ENCODE measurements at places on chromosomes 7 and 10.

DNA sequence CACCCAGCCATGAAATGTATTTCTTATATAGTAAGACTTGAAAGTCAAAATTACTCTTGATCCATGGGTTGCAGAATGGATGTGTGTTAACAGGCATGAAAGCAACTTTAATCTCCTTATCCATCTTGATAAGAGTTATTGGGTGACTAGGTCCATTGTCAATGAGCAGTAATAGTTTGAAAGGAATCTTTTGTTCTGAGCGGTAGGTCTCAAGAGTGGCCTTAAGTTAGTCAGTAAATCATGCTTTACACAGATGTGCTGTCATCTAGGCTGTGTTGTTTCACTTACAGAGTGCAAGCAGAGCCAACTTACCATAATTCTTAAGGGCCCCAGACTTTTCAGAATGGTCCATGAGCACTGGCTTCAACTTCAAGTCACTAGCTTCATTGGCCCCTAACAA lies 51.2 kb downstream of the KIAA1549 start:
- DNase-seq = no peak

- no peak for DNase-seq
Measured at GRCh38 chr10:123013456-123014419, 4.9 kb downstream of the ACADSB start.

- no peak for DNase-seq
Measured at GRCh38 chr7:39069031-39069430, 91.3 kb downstream of the POU6F2 start.

DNA sequence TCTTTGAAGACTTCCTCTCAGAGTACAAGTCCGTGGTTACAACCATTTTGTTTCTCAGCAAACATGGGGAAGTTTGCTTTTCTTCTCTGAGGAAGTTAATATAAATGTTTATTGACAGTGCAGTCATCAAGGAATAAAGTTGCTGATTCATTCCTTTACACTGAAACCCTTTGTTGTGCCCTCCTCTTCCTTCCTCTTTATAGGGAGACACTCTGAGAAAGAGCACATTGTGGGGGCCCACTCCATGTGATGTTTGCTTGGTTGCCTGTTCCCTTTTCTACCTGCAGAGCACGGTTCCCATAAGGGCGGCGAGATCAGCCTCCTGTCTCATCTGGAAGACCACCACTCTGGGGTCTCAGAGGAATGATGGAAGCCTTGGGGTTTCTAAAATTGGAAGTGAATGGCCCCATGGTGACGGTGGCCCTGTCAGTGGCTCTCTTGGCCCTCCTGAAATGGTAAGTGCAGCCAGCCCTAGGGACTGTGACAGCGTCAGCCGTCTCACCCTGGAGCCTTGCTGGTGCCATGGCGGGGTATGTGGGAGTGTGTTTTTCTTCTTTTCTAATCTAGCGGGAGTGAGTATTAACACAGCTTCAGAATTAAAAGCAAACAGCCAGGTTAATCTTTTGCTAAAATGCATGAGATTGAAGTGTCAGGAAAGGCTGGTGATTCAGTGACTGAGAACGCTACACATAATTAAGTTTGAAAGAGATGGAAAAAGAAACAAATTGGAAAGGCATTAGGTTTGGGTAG lies at the start of gene TBXAS1:
TBXAS1 (plus strand) TSS at position 240 of the 750 bp plus-strand sequence; CDS start at position 367, 127 bp downstream.
- DNase-seq = no peak

DNA sequence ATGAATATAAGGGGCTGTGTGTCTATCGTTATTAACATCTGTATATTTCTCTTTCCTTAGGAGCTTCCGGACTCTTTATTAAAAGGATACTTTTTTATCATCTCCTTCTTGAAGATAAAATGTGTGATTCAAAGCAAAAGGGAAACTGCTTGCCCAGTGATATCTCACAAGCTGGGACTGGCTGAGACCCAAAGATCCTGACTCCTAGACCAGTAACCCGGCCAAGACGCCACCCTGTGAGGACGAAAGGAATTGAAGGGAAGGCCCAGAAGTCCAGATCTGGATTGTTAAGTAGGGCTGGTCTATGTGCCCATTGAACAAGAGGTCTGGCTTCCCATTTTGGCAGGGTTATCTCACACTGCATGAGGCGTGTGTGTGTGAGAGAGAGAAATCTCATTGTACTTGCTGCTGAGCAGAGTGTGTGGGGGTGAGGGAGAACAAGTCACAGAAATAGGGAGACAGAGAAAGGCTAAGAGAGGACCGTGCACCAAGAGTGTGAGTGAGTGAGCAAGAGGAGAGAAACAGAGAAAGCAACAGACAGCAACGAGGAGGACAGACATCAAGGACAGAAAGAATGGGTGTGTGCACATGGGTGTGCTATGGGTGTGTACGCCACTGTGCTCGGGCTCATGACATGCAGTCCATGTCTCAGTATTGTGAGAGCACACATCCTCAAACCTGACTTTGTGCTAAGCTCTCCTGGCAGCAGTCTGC lies 75.4 kb downstream of the PLXNA4 start:
- no peak for DNase-seq

DNA sequence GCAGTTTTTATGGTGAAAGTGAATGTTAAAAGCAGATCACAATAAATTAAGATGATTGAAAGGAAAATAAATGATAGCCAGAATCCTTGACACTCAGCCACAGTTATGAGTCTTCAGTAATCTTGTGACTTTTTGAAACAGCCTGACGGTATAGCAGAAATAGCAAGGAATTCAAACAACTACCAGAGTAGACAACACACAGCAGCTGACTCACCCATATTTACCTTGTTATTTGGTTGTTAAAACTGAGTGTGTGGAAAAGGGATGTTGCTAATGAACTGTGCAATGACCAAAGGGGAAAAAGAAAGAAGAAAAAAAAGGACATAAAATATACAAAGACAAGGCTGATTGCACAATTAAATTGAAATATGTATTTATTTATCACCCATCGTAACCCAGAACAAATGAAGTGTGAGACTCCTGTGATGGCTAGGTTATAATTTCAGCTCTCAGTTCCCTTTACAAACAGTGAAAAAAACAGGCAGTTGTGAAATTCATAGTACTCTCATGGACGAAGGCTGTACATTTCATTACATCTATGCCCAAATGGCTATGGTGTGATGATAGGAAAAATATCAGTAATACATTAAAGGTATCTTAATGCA lies 1023.0 kb upstream of the SORCS1 start:
- DNase-seq = no peak

GRCh38 chr10:52779541-52780390 lies 7.2 kb upstream of the MBL2 start:
- no peak for DNase-seq

GRCh38 chr7:117683430-117684175 lies 189.6 kb downstream of the CTTNBP2 start:
- DNase-seq = no peak

GRCh38 chr7:157643525-157643970 lies 306.7 kb downstream of the DNAJB6 start:
- no peak for DNase-seq

GRCh38 chr7:35691827-35692307 lies 3.1 kb downstream of the HERPUD2 start:
- DNase-seq = no peak
